Left ventricle myocardium inferior (tissue), 1 donor: ENCODE measurements at places on chromosomes 6 and 20. TPM values are rescaled to one million over a fixed set of nuclear protein-coding genes. Genes with fewer than 3 reads are reported as not detected.

- DNase-seq = peak; percentile 81
These were observed at the start of gene DDR1 for GRCh38 chr6:30883685-30884520. Gene DDR1 (plus strand): TSS chr6:30884519. CDS start chr6:30888730, 4,211 bp downstream.

DNA sequence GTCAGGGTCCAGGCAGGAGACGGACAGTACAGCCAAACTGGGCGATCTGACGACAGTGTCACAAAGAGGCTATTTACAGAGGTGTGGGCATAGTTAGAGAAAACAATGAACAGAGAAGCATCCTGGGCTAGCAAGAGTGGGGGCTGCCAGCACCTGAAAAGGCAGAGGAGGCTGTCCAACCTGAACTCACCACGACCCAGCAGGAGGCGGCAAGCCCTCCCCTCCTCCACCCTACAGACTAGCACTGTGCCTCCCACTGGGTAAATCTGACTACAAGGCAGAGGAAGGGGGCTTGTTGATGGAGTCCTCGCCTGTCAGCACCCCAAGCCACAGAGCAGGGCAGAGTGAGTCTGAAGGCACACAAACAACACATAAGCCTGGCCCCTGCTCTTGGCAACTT lies 52.8 kb upstream of the CDYL start:
- no peak for DNase-seq

DNA sequence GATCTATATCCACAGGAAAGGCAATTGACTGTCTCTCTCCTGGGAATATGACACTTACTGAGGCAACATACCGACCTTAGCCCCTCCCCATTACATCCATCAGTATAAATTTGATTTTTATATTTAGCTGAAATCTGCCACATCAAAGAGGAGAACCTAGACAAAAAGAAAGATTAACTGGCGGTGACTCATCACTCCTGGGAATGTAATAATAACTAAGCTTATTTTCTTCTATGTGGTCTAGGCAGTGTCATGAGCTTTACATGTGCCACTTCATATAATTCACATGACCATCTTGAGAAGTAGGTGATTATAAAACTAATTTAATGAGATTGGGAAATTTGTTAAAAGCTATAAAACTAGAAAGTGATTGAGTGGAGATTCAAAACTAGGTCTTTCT lies 520.0 kb upstream of the HS3ST5 start:
- no peak for DNase-seq

- DNase-seq = no peak
These were observed 31.3 kb downstream of the TRMT6 start for GRCh38 chr20:5918856-5919625.

Gene PRSS16
- 0.49 TPM for total RNA-seq

Gene ISM1
- total RNA-seq = 1.3 TPM
